Stimulated activated CD8-positive, alpha-beta memory T cell treated with anti-CD3 and anti-CD28 coated beads, Interleukin-4, amount 100 ng/mL, for 1 hour (primary cell): ENCODE measurements at places on chromosomes 1 and 21.

GRCh38 chr1:204466416-204467405 lies 27.9 kb downstream of the PIK3C2B start:
- DNase-seq: no peak

DNA sequence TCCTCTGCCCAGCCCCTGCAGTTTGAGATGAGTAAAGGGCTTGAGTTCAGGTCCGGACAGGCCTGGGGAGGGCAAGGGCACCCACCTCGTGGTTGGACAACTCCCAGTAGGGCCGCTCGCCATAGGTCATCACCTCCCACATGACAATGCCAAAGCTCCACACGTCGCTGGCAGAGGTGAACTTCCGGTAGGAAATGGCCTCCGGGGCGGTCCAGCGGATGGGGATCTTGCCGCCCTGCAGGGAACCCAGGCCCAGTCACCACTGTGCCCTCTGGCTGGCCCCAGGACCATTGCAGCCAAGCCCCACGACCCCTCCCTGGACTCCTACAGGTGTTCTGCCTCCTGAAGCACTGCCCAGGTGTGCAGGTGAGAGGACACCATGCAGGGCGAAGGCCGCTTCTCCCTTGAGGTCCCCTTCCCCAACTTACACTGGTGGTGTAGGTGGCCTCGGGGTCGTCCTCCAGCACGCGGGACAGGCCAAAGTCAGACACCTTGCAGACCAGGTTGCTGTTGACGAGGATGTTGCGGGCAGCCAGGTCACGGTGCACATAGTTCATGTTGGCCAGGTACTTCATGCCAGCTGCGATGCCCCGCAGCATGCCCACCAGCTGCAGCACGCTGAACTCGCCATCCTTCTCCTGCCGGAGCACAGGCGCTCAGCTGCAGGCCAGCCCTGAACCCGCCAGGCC lies 24.1 kb downstream of the EPHA2 start:
- DNase-seq: no peak

DNA sequence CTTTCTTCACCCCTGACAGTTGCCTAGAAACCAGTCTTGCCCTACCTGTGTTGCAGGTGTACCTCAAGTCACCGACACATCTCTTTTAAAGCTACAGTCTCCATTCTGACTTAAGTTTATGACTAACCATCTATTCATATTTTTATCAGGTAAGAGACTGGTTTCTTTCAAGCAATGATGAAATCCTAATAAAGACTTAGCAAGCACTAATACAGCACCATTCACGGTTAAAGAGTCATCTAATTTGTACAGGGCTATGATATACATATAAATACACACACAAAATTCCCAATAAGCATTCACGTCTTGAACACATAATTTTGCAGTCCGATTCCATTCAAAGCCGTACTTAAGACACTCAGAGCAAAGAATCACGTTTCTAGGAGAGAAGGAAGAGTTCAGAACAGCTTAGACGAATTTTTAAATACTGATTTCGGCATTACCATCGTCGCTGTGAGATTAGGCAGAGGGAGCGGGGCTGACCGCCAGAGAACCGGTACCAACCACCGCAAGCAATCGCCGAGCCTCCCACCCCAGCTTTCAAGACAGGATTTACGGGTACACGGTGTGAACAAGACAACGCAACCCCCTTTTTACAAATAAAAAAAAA lies 943 bp downstream of the ERRFI1 start:
- DNase-seq: no peak

DNA sequence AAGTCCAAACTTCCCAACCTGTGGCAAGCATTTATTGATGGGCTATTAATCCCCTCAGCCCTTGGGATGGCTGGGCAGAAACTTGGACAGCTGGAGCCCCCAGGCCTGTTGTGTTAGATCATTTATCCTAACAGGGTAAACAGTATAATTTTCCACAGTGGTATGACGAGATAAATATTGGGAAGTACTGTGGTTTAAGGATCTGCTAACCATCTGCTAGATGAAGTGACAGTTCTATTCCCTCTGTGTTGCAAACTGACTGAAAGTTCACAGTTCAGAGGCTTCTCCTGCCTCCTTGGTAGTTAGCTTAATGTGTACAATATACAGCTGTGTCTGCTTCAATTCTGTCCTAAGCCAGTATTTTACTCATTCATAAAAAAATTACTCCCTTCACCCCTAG lies 127.5 kb upstream of the CHODL start:
- no peak for DNase-seq

GRCh38 chr1:25017436-25018109 lies 87.5 kb upstream of the RUNX3 start:
- DNase-seq: no peak

GRCh38 chr1:178627037-178627436 lies 98.0 kb upstream of the RALGPS2 start:
- no peak for DNase-seq

DNA sequence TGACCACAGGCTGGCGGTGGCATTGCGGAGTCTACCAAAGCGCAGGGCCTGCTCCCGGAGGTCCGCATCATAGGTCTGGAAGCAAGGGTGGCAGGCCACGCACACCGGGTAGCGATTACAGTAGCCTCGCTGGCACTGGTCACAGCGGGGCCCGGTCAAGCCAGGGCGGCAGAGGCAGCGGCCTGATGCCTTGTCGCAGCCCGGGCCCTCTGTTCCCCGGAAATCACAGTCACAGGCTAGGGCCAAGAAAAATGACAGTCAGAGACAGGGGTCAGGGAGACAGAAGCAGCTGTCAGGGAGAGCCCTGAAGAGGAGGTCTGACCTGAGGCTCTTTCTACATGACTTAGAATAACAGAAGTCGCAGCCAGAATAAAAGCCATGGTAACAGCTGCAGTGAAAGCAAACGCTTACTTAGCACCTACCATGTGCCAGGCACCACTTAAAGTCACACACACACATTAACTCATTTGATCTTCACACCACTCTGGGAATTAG lies 26.4 kb downstream of the LAMB3 start:
- DNase-seq: no peak

GRCh38 chr21:32334980-32335531 lies 36.4 kb downstream of the MRAP start:
- no peak for DNase-seq

GRCh38 chr21:31658053-31658452 lies 1.4 kb upstream of the SOD1 start:
- no peak for DNase-seq

DNA sequence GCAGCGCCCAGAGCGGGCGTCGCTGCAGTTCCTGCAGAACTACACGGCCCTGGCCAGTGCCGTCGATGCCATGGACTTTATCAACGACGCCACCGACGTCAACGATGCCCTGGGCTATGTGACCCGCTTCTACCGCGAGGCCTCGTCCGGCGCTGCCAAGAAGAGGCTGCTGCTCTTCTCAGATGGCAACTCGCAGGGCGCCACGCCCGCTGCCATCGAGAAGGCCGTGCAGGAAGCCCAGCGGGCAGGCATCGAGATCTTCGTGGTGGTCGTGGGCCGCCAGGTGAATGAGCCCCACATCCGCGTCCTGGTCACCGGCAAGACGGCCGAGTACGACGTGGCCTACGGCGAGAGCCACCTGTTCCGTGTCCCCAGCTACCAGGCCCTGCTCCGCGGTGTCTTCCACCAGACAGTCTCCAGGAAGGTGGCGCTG lies 22.0 kb downstream of the COL6A1 start:
- DNase-seq: no peak

DNA sequence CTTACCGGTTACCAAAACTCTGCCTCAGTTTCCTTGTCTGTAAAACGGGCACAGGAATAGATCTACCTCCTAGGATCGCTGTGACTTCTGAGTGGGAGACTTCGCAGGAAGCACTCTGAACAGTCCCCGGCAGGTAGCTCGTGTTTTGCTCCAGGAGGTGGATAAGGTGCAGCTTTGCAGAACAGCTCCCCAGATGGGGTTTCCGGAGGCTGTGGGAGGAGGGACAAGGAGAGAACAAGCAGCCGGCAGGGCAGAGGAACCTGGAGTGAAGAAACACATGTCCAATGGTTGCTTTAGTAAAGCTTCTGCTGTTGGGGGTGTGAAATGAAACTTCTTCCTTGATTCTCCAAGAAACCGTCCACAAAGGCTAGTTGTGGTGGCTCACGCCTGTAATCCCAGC lies 95.5 kb upstream of the TARDBP start:
- DNase-seq: no peak

DNA sequence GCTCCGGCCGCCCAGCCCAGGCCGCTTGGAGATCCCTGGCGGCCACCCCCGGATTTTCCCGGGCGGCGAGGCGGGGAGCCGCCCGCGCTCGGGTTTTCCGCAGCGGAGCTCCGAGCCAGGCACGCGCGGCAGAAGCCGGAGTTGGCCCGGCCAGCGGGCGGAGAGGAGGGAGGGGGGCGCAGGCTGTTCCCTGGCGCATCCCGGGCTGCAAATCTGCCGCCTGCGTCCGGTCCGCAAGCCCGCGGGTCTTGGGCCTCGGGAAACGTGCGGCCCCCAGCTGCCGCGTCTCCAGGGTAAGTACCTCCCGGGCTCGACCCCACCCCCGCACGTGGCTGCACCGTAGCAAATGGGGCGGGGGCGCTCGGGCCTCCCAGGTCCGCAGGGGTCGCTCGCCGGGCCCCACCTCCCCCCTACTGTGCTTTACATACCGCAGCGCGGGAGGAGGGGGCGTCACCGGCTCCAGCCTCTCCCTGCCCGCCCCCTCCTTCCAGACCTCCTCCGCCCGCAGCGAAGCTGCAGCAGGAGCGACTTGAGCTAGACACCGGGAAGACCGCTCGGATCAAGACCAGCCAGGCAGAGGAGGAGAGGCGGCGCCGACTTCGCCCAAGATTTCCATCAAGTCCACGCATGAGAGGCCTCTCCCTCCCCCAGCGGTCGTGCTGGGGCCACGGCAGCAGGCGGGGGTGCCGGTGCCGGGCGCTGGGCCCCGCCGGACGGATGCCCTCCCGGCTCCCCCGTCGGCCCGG lies 1.6 kb downstream of the TMEM200B start:
- no peak for DNase-seq

- DNase-seq: no peak
Measured at GRCh38 chr1:177170756-177171535, at the start of gene BRINP2. BRINP2 (plus strand) TSS chr1:177170958; CDS start chr1:177229877, 58,919 bp downstream.

GRCh38 chr1:71089536-71090270 lies 8.9 kb upstream of the ZRANB2 start:
- no peak for DNase-seq

GRCh38 chr1:167929725-167930124 lies 6.8 kb upstream of the DCAF6 start:
- no peak for DNase-seq

DNA sequence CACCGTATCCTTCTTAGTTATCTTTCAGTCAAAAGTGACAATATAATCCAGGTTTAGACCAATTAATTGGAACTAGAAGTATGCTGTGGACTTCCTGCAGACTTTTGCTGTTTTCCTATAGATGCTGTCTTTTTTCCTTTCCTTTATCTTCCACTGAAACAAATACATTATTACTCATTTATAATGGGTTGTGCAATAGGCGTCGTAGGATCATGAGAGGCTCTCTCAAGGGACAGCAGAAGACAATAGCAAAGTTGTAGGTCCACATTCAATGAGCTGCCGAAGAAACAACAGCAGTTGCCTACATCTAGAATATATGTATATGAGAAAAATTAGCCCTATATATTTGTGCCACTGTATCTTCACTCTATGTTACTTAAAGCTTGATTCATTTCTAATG lies 371.6 kb downstream of the AMY1C start:
- DNase-seq: no peak

DNA sequence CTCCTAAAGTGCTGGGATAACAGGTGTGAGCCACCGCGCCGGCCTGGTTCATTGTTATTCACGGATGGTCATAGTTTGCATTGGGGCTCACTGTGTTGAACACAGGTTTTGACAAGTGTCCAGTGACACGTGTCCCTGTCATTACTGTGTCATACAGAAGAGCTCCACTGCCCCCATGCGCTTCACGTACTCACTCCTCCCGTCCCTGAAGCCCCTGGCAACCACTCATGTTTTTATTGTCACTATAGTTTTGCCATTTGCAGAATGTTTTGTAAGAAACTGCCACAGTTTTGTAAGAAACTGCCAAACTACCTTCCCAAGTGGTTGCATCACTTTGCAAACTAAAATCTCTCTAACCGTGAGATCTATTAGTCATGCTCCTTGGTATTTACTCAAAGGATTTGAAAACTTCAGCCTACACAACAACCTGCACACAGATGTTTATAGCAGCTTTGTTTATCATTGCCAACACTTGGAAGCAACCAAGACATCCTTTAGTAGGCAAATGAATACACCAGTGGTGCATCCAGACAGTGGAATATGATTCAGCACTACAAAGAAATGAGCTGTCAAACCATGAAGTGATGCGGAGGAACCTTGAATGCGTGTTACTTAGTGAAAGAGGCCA lies 163.2 kb upstream of the COL6A1 start:
- no peak for DNase-seq

DNA sequence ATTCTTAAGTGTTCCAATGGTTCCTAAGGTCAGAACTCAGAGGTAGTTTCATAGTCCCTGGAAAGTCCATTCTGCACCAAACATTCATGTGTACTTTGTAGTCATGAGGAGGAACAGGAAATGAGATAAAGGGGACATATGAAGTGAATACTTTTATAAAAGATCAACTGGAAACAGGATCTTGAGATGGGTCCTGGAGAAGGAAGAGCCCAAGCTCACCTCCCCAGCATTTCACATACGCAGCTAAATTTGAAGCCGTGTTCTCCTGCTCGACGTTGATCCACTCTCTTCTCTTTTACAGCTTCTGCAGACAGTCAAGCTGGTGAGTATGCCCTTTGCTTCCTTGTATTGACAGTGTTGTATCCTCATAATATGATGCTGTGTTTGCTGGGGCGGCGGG lies 429 bp downstream of the FCGR2A start:
- no peak for DNase-seq

- DNase-seq: no peak
Measured at GRCh38 chr1:32364836-32365235, 2.5 kb downstream of the TSSK3 start.

- no peak for DNase-seq
Measured at GRCh38 chr21:45076245-45076711, 1.9 kb downstream of the ADARB1 start.

DNA sequence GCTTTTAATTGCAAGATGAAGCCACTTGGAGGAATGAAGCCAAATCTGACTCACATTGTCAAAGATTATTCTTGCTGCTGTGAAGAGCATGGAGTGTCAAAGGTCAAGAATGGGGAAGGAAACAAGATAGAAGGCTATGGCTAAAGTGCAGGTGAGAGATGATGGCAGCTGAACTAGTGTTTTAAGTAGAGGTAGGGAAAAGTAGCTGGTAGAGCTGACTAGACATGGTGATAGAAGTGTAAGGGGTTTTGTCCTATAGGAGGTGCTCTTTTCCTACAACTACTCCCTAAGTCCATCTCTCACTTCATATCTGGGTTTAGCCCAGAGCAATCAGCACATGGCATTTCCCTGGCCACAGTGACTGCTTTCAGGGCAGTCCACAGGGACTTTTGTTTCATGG lies 11.8 kb downstream of the UBE2T start:
- no peak for DNase-seq

- DNase-seq: no peak
Measured at GRCh38 chr1:203632941-203633340, 6.3 kb downstream of the ATP2B4 start.

DNA sequence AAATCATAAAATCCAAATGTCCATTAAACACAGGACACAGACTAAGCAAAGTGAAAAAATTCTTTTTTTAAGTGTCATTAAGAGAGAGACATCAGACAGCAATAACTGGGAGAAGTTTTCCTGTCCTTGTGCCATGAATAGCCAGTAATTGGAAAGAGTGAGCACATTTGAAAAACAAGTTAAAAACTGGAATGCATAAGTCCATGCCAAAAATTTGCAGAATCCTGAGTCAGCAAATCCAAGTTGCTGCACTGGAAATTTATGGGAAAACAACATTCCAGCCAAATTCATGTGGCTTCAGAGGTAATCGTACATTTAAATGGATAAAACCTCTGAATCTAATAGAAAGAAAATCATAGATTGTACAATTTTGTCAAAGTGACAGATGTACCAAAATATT lies 291.4 kb downstream of the LRRC40 start:
- no peak for DNase-seq

- DNase-seq: no peak
Measured at GRCh38 chr1:169295425-169295824, 72.2 kb downstream of the NME7 start.
